Left ventricle myocardium inferior (tissue), 1 donor: ENCODE measurements at places on chromosomes 13 and 19. TPM values are rescaled to one million over a fixed set of nuclear protein-coding genes. Genes with fewer than 3 reads are reported as not detected.

GRCh38 chr13:52896827-52897659 is 48.6 kb upstream of the PCDH8 start:
- H3K27me3 ChIP-seq = peaks cover 32% of the 10 kb centered on the region
- H3K4me3 ChIP-seq = no peak overlapping the region
- H3K27ac ChIP-seq = peak overlapping the region; percentile 36
- no peaks in the 10 kb centered on the region for H3K4me1 ChIP-seq
- H3K36me3 ChIP-seq = no peaks in the 10 kb centered on the region

DNA sequence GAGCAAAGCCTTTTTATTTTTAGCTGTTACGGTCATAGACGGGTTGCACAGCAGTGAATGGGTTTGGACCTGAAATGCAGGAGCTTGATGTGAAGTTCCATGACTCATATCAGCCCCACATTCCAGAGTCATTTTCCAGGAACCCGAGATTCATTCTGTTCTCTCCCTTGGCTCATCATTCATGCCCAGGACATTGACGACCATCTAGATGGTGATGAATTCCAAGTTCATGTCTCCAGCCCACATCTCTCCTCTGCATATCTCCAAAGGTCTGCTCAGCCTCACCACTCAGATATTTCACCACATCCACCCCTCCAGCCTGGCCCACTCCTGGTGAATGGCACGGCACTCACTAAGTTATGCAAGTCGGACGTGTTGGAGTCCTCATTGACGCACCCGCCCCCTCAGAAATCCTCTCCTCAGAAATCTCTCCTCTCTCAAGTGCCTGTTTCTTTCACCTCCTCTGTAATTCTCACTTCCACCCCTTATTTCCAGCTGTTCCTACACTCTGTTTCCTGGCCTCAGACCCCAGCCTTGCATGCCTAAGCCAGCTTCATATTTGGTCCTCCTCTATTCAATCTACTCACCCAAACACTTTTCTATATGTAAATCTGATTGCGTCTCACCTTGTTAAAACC is 83.1 kb downstream of the ALOX5AP start:
- no peak overlapping the region for H3K4me3 ChIP-seq
- no peaks in the 10 kb centered on the region for H3K36me3 ChIP-seq
- peaks cover 4% of the 10 kb centered on the region for H3K27me3 ChIP-seq
- no peaks in the 10 kb centered on the region for H3K4me1 ChIP-seq
- no peak for DNase-seq

DNA sequence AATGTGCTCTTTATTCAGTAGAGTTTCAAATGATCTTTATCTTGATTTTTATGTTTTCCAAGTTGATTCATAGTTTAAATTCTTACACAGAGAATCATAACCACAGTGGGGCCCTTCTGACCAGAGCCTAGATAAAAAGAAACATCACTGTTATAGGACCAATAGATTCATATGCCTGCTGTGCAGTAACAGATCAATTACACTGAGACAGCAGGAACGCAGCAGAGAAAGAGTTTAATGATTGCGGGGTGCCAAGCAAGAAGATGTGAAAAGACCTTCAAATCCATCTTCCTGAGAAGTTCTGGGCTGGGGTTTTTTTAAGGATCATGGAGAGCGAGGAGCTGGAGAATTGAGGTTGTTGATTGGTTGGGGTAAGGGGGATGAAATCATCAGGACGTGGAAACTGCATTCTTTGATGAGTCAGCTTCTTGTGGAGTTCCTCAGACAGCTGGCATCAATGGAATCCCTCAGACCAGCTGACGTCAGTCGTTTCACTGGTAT is 346.6 kb downstream of the TBC1D4 start:
- H3K4me1 ChIP-seq = no peaks in the 10 kb centered on the region
- no peak overlapping the region for H3K27ac ChIP-seq
- H3K27me3 ChIP-seq = no peaks in the 10 kb centered on the region
- DNase-seq = no peak

The FFAR2 gene
- total RNA-seq = 0.27 TPM

The FLT3 gene
- total RNA-seq = 0.05 TPM

The PRR19 gene
- not detected for total RNA-seq

DNA sequence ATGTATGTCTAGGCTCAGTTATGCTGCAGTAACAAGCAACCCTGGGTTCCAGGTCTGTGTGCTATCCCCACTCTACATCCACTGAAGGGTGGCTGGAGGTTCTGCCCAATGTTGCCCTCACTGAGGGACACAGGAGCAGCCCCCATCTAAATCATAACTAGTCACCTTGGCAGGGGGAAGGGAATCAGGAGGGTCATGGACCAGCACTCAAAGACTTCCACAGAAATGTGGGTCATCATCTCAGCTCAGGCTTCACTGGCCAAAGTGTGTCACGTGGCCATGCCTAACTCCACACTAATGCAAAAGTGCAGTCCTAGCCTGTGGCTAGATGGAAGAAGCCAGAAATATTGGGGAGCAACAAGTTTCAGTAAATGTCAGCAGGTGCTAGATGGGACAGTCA is 137.3 kb upstream of the ZNF507 start:
- H3K4me1 ChIP-seq = no peaks in the 10 kb centered on the region
- no peak for DNase-seq
- no peak overlapping the region for H3K27ac ChIP-seq
- H3K36me3 ChIP-seq = no peaks in the 10 kb centered on the region
- H3K27me3 ChIP-seq = peaks cover 37% of the 10 kb centered on the region

The CLN5 gene
- 15.0 TPM for total RNA-seq

GRCh38 chr19:13092606-13093235 is 9.9 kb downstream of the LYL1 start:
- no peaks in the 10 kb centered on the region for H3K27me3 ChIP-seq
- H3K4me1 ChIP-seq = peaks cover 85% of the 10 kb centered on the region
- H3K4me3 ChIP-seq = no peak overlapping the region
- H3K27ac ChIP-seq = peak overlapping the region; percentile 97
- H3K36me3 ChIP-seq = peaks cover 25% of the 10 kb centered on the region

GRCh38 chr13:22061371-22061805 is 390.5 kb downstream of the FGF9 start:
- H3K27ac ChIP-seq = no peak overlapping the region
- H3K27me3 ChIP-seq = no peaks in the 10 kb centered on the region
- no peaks in the 10 kb centered on the region for H3K36me3 ChIP-seq
- no peak for DNase-seq
- no peak overlapping the region for H3K4me3 ChIP-seq
- no peaks in the 10 kb centered on the region for H3K4me1 ChIP-seq

- peak overlapping the region; percentile 97 for H3K4me3 ChIP-seq
- no peaks in the 10 kb centered on the region for H3K36me3 ChIP-seq
- peaks cover 64% of the 10 kb centered on the region for H3K4me1 ChIP-seq
- H3K27me3 ChIP-seq = no peaks in the 10 kb centered on the region
- DNase-seq = peak; percentile 62
Measured at GRCh38 chr13:98576200-98576945, 534 bp downstream of the STK24 start.

DNA sequence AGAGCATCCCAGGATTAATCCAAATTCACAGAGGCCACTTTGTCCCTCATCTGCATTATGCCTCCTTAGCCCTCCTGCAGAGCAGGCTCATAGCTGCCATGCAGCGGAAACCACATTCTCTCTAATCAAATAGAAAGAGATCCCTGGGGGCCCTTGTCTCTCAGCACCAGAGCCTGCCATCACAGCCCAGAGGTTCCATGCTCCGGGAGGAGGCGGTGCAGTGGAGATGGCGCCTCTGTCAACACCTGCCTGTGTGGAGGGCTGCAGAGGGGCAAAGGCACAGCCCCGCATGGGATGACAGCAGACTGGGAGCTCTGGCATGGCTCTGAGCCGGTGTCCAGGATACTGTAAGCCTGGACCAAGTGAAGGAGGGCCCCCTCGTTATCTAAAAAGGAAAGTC is 111.3 kb downstream of the SLC7A1 start:
- H3K36me3 ChIP-seq = peaks cover 19% of the 10 kb centered on the region
- H3K4me3 ChIP-seq = no peak overlapping the region
- H3K27ac ChIP-seq = no peak overlapping the region
- DNase-seq = no peak
- H3K27me3 ChIP-seq = no peaks in the 10 kb centered on the region

The PRX gene
- total RNA-seq = 3.3 TPM

- peak overlapping the region; percentile 82 for H3K27ac ChIP-seq
- H3K27me3 ChIP-seq = no peaks in the 10 kb centered on the region
- peaks cover 30% of the 10 kb centered on the region for H3K4me1 ChIP-seq
- DNase-seq = peak; percentile 20
- H3K36me3 ChIP-seq = no peaks in the 10 kb centered on the region
Measured at GRCh38 chr13:98143601-98144026, 720 bp downstream of the FARP1 start.

DNA sequence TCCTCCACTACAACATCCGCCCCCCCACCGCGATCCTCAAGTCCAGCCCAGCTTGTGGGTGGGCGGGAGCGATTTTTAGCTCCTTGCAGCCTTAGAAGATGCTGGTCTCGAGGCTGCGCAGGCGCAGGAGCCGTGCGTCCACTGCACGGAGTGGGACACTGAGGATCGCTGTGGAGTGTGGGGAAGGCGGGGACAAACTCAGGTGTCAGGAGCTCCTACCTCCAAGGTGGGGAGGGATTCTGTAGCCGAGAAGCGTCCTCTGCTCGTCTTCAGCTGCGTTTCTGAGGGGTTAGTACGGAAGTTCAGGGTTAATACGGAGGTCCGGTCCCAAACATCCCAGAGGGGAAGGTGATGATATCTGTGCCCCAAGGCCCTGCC is at the start of gene RTBDN:
RTBDN (minus strand) TSS at position 14 of the 378 bp plus-strand sequence. CDS start 4,600 bp downstream, outside the sequence.
- H3K4me1 ChIP-seq = peaks cover 31% of the 10 kb centered on the region
- H3K27ac ChIP-seq = no peak within 1 kb of the TSS
- H3K4me3 ChIP-seq = peak within 1 kb of the TSS; percentile 57
- DNase-seq = no peak
- no peaks in the 10 kb centered on the region for H3K36me3 ChIP-seq

DNA sequence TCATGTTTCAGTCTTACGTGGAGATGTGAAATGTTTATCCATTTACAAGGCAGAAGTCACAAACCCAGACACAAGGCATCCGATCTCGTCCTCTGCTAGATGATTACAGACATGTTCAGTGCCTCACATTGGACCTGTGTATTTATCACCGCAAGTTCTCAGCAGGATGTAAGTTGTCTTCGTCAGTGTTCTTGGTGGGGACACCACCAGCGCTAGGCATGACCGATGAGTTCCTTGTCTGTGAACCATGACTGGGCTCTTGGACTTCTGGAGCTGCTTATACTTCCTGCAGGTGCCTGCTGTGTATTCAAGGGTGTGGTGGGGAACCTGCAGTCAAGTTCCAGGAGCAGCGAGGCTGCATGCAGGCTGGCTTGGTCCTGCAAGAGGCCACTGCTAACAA is 105.4 kb downstream of the URI1 start:
- H3K4me1 ChIP-seq = no peaks in the 10 kb centered on the region

The C13orf42 gene
- not detected for total RNA-seq

- H3K36me3 ChIP-seq = no peaks in the 10 kb centered on the region
- DNase-seq = peak; percentile 22
- no peak overlapping the region for H3K4me3 ChIP-seq
Measured at GRCh38 chr13:80604098-80604497, 263.2 kb upstream of the SPRY2 start.

The KANK3 gene
- 19.9 TPM for total RNA-seq

The ZNF358 gene
- 88.5 TPM for total RNA-seq

DNA sequence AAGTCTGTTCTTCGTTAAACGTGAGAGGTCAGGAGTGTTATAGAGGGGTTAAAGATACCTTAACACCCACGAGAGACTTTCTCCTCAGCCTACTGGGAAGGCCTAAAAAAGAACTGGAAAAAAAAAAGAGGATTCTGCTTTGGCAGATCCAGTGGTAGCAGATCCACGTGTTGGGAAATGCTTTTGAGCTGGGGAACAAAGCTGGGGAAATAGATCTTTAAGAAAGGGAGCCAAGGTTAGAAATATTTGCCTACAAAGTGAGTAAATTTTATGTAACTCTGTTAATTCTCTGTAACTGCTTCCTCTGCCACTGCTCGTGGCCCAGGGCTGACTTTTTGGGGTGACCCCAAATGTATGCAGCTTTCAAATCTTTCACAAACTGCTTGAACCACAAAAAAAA is 11.7 kb downstream of the RFX2 start:
- H3K4me3 ChIP-seq = no peak overlapping the region
- peak overlapping the region; percentile 75 for H3K27ac ChIP-seq
- DNase-seq = no peak
- H3K4me1 ChIP-seq = peaks cover 65% of the 10 kb centered on the region
- no peaks in the 10 kb centered on the region for H3K36me3 ChIP-seq

DNA sequence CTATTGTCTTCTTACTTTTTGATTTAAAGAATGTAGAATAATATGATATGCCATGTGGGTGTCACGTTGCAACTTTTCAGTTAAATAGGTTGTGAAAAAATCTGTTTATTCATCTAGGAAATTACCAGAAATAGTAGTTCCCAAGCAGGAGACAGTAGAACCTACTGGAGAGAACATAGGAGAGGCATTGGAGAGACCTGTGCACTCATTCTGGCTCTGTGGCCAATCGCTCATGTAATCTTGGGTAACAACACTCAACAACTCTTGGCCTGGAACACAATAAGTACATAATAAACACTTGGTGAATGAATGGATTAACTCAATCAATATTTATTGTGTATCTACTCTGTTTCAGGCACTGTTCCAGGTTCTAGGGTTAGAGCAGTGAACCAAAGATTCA is 35.3 kb downstream of the EDNRB start:
- no peaks in the 10 kb centered on the region for H3K4me1 ChIP-seq
- H3K4me3 ChIP-seq = no peak overlapping the region
- no peaks in the 10 kb centered on the region for H3K27me3 ChIP-seq
- DNase-seq = no peak

DNA sequence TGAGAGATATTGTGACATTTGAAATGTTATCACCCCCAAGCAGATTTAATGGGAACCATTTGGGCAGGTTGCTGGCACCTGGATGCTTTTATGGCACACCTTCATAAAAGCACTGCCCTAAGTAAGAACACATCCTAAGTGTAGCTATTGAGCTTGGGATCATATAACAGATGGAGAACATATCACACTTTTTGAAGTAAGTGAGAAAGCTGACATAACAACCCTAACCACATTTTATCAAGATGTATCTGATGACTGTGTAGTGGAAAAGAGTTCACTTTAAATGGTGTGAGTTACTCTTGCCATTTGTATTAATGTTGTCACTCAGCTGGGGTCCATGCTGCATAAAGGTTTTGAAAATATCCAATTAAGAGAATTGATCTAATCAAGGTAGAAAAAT is 287.9 kb downstream of the DCLK1 start:
- H3K4me1 ChIP-seq = peaks cover 22% of the 10 kb centered on the region
- DNase-seq = no peak
- no peaks in the 10 kb centered on the region for H3K27me3 ChIP-seq
- no peak overlapping the region for H3K27ac ChIP-seq

DNA sequence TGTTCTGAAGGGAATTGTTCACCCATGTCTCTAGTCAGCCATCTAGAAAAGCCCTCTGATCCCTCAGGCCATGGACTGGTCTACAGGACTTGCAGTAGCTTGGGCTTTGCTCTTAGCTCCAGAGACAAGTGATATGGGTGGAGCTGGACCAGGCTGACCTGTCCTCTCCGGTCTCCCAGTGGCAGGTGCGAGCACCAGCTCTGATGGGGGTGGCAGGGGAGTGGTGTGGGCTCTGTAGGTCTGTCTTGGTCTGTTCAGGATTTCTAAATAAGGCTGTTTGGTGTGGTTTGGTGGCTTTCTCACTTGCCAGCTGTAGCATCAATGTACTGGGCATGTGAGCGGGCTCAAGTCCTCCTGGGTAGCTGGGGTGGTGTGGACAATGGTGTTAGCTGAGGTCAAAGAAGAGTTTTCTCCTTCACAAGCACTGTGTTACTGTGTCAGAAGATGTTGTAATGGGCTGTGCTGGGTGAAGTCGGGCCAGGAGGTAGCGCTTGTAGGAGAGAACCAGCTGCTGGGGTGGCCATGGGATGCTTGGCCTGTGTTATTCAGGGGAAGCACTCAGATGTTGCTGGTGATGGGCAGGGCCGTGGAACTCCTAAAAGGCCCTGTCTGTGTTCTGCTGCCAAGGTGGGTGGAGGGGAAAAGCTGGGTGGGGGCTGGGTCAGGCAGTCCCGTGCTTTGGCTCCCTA is 16.9 kb downstream of the GPC6 start:
- H3K27me3 ChIP-seq = peaks cover 14% of the 10 kb centered on the region
- no peak for DNase-seq
- no peak overlapping the region for H3K27ac ChIP-seq
- H3K4me1 ChIP-seq = no peaks in the 10 kb centered on the region
- H3K4me3 ChIP-seq = peak overlapping the region; percentile 50
